Cerebellar nuclear complex (tissue), 1 donor: ENCODE measurements at places on chromosomes 3 and 15.

DNA sequence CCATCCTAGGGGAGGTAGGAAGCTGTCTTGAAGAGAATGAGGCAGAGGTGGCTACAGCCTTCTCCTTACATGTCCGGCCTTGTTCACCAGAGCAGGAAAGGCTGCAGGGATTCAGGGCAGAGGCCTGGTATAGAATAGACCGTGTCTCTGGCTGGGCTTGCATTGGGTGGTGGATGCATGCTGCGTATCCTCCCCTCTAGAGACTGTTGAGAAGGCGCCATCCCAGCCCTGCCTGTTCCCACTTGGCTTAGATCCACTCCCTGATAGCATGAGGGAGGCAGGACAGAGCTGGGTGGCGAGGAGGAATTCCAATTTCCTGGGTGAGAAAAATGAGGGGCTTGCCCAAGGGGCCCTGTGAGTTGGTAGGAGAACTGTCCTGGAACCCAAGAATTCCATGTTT is 57.5 kb downstream of the CORO2B start:
- DNase-seq, result no peak

DNA sequence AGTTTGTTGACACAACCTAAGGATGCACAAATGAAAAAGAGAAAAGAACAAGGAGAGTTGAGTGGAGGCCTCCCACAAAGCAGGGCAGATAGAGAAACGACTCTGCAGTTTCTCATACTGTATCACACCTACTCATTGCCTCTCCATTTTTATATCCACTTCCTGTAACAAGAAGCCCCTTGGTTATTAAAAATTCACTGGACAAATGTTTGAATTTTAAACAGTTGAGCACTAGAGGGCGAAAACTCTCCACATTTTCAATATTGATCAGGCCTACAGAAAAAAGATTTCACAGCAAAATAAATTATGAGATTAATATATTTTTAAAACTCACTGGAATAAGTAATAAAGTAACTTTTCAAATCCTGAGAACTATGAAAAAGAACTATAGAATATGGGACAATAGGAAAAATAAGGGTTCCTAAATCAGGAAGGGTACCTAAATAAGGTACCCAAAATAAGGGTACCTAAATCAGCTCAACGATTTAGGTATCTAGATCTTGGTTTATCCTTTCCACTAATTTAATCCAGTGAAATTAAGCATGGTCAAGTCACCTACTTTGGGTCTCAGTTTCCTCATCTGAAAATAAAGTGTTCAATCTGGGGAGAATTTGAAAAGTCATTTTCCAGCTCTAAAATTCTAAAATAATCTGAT is 47.0 kb upstream of the PPIB start:
- no peak for DNase-seq

DNA sequence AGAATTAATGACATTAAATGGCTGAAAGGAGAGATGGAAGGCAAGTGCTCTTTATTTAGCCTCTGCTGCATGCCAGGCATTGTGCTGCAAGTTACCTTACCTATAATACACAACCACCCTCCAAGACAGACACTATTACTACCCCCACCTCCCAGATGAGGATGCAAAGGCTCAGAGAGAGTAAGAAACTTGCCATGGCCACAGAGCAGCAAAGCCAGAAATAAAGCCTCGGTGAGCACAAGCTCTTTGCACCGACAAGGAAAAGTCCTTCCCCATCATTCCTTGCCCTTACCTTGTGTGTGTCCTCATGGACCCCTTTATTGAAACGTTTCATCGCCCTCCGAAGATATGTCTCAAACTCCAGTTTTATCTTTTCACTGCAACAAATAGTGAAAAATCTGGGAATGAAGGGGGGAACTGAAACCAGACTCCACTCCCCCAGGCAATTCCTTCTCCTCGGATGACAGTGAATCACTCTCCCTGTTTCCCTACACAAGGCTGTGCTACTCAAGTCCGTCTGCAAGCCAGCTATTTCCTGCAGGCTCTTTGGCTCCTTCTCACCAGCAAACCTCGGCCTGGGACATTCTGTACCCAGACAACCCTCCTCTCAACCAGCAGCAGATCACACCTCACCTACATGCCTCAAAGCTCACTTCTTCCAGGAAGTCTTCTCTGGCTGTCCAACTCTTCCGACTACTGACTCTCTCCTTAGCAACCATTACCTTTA is 11.4 kb downstream of the XPC start:
- no peak for DNase-seq

DNA sequence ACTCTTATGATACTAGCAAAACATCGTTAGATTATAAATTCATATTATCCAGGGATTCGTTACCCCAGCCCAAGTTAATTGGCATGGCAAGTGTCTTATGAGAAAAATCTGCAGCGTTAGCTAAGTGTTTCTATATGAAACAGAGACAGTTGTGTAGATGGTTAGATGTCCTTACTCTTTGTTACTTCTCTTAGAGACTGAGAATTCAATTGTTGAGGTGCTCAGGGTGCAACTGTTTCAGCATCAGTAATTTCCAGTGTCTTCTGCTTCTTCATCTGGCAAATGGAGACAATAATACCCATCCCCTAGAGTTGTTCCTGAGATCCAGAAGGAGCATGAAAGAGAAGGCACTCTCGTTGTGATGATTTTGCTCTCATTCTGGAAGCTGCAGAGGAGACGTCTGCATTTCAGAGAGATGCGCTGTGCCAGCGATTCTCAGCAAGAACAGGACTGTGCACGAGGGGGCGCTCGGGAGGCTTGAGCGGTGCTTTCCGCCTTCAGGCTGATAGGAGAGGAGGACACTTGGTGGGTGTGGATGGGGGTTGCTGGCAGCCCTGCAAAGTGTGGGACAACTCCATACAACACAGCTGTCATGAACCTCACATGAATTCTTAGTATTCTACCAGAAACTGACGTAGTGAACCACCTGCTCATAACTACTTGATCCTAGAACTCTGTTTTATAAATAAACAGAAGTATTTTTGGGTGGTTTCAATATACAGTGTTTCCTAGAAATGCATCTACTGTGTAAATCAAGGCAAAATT is 39.7 kb upstream of the SPSB4 start:
- DNase-seq, result no peak

- no peak for DNase-seq
These were observed 138.9 kb downstream of the TMCO5A start for GRCh38 chr15:38073178-38073946.

DNA sequence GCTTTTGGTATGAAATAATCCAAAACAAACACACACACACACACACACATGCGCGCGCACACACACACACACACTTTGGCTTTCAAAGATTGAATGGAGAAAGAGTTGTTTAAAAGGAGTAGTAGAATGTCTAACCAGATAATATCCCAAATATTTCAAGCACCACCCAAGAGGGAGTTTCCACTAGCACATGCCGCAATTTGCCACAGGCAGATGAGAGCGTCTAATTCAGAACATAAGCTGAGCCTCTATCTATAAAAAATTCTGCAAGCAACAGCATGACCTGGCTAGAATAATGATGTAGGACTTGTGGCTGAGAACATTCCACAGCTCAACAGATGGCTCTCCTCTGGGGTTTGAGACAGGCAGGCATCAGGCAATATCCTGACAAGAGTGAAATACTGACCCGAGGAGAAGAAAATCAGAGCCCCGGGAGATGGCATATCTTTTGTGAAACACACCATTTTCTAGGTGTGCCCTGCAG is 302.5 kb upstream of the GADL1 start:
- no peak for DNase-seq

DNA sequence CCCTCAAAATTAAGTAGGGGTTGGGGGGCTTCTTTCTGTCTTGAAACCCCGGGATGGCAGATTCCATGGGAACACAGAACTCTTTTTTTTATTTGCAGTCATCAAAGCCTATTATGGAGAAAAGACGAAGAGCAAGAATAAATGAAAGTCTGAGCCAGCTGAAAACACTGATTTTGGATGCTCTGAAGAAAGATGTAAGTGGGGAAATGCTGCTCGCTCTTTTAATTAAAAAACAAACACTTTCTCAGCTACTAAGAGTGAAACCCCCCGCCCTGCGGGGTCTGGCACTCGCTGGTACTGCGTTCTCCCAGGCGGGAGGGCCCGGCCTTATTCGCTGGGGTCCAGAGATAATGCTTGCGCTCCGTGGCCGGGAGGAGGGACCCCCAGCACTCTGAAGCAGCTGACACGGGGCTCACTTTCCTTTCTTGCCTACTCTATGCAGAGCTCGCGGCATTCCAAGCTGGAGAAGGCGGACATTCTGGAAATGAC is 615 bp downstream of the HES1 start:
- DNase-seq, result no peak
